HS-27A (cell line): ENCODE measurements at places on chromosomes 1 and 21.

- no peak for DNase-seq
Observed at GRCh38 chr1:20200966-20201365, 14.6 kb upstream of the PLA2G2C start.

- DNase-seq, result no peak
Observed at GRCh38 chr1:210582205-210582970, 253.7 kb downstream of the HHAT start.

DNA sequence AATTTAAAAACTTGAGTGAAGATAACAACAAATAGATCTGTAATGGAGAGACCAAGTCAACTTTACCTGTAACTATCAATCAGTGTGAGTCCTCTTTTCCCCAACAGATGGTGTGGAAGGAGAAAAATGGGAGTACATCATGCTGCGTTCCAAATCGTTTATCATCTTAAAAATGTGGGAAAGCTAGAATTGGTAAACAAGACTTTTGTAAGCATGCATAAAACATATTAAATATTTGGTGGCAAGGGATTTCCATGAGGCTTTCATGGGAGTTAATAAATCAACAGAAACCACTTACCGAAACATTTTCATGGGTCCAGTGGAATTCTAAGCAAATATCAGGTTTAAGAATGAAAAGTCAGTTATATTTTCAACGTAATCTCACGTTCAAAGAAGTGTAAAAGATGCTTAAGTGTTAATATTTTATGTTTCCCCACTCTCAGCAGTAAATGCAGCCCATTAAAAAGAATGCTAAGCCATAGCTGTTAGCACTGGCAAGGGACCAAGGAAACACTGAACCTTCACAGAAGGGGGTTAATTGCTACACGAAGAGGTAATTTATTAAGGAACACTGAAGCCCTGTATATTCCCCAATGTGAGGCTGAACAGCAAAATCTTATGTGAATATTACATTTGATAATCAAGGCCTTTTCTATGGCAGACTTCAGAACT is 117.0 kb downstream of the ZC3H11B start:
- no peak for DNase-seq

- DNase-seq, result no peak
Observed at GRCh38 chr1:234517110-234517802, 38.3 kb upstream of the TARBP1 start.

GRCh38 chr1:243465738-243466137 is 209.9 kb downstream of the SDCCAG8 start:
- no peak for DNase-seq

DNA sequence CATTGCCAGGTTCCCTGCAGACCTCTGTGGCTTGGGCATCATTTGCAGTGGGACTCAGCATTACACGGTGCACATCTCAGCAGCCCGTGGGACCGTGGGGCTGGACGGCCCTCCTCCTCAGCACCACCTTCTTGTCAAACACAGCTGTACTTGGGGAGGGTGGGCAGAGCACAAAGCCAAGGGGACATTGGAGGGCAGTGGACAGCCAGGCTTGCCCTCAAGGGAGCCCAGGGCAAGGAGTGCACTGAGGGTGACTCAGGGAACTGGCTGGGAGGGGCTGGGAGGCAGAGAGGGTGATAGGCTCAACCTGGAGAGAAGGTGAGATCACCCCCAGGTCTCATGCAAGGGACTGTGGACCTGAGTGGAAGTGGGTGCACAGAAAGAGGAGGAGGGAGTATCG is 3.4 kb downstream of the CAPN9 start:
- DNase-seq, result no peak

DNA sequence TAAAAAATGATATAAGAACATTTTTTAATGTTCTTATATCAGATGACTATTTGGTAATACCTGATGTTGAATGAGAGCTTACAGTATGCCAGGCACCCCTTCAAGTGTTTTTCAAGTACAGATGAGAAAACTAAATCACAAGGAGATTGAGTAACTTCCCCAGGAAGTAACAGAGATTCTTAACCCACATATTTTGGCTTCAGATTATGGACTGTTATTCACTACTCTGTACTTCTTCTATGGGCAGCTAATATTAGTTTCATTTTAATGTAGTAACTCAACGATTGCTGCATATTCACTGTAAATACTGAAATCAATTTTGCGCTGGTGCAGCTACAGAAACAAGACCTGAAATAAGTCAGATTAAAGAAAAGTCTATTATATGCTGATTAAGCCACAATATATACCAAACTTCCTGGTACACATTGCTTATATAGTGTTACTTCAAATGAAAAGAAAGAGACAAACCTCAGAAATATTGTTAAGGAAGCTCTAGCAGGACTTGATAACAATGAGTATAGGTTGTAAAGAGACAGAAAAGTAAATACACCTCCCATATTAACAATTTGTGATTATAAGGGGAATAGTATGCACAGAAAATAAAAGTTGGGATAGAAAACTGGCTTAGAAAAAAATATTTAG is 19.7 kb downstream of the DPYD start:
- DNase-seq, result no peak

DNA sequence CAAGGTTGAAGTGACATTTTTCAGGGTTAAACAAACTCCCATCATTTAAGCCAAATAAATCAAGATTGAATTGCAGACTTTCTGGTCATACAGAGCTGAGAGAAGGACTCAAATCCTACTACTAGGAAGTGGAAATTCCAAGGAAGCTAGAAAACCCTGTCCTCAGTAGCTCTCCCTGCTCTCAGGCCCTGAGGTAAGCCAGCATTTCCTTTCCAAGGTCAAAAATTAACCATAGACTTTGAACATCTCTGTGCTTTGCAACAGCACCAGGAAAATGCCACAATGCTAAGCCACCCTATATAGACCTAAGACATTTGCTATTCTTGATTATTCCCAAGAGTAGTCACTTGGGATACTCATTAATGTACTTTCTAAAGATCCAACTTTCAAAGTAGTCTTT is 45.1 kb downstream of the LUZP1 start:
- no peak for DNase-seq

- no peak for DNase-seq
Observed at GRCh38 chr1:69081668-69082067, 486.1 kb upstream of the LRRC7 start.

- no peak for DNase-seq
Observed at GRCh38 chr1:236395230-236395946, 1.3 kb downstream of the EDARADD start.

- no peak for DNase-seq
Observed at GRCh38 chr1:11923827-11924113, 2.5 kb downstream of the KIAA2013 start.

GRCh38 chr1:162861625-162862024 is 650 bp upstream of the CCDC190 start:
- DNase-seq, result no peak

GRCh38 chr1:223417444-223417843 is 24.2 kb downstream of the CCDC185 start:
- DNase-seq, result no peak

DNA sequence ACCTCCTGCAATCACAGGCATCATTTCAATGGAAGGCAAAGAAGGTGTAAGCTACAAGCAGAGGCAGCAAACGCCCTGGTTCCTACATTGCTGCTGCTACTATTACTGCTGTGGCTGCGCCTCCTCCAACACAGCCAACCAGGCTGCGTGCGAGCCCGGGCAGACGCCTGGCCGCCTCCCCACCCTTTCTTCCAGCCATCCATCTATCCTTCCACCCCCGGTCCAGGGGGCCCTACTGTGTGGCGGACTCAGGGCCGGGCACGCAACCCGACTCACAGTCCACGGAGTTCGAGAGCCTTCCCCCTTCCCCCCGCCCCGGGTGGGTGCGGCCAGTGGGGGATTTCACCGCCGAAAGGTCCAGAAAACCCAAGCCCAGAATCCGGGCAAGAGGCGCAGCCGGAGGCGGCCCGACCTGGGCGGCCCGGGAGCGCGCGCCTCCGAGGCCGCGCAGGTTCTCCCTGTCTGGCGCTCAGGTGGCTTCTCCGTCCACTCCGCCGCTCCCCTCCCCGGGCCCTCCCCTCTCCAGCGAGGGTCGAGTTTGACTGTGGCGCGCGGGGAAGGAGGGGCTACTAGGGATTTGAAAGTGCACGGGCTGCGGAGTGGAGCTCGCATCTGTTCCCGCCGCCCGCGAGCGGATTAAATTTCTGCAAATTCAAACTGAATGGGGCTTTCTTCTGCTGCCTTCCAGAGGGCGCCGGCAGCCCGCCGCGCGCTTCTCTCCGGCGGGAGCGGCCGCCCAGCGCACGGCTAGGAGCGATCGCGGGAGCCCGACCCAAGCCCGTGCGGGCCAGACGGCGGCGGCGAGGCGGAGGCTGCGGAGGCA is at the start of gene HUNK:
Gene HUNK (plus strand): TSS at position 569 of the 823 bp plus-strand sequence. CDS start 655 bp downstream, outside the sequence.
- DNase-seq, result no peak

DNA sequence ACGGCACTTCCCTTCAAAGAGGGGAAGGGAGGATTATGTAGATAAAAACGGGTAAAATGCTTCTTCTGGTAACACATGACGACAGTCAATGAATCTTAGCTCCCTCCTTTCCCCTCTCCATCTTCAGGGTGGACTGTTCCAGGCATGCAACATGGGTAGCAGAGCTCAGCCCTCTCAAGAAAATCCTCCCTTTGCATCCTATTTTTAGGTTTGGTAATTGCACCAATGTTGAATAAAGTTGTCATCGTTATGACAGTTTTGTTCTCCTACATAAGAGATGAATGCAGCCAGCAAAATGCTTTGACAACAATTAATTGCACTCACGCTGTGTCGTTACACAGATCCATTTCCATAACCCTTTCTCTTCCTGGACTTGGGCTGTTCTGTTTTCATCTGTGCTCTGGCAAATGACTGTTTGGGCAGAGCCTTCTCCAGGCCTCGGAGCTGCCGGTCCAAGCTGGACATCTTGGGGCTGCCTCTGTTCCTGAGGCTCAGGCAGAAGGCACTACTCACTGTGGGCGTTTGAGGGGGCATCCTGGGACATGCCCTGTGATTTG is 127.6 kb downstream of the CNIH3 start:
- no peak for DNase-seq

DNA sequence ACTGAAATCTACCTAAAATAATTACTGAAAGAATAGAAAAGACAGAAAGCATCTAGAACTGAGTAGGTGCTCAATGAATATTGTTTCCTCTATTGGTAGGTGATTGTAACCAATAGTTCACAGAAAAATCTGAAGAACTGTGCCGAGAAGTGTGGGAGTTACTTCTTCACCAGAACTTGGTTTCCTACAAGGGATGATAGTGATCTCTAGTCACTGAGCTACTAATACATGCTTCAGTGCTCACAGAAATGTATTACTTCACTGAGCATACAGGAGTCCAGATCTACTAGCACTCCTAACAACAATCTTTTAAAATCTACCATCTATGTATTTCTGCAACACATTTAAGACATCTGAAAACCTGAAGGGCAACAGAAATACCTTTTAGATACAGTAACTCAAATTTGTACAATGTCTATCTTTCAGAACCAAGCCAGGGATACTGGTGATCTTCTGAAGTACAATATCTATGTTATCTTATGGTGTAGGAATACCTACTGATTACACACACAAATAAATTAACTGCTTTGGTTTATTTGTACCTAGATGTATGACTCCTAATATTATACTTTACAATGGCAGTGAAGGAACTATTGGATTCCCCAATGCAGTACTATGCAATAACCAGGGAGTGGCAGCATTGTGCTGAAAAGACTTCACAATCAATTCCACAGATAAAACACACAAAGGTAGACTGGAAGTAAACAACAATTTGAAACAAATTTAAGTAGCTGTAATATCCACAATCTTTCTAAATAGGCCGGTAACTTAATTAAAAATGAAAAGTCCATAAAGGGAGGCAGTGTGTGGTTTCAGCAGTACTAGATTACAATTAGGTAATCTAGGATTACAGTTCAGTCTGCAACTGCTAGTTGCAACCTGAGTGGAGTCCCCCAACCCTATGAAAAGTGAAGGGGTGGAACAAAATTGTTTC is 243.0 kb downstream of the SLC45A1 start:
- DNase-seq, result no peak

GRCh38 chr21:36388835-36389234 is 3.6 kb downstream of the CHAF1B start:
- no peak for DNase-seq

- DNase-seq, result no peak
Observed at GRCh38 chr1:151373196-151373595, 691 bp upstream of the SELENBP1 start.

DNA sequence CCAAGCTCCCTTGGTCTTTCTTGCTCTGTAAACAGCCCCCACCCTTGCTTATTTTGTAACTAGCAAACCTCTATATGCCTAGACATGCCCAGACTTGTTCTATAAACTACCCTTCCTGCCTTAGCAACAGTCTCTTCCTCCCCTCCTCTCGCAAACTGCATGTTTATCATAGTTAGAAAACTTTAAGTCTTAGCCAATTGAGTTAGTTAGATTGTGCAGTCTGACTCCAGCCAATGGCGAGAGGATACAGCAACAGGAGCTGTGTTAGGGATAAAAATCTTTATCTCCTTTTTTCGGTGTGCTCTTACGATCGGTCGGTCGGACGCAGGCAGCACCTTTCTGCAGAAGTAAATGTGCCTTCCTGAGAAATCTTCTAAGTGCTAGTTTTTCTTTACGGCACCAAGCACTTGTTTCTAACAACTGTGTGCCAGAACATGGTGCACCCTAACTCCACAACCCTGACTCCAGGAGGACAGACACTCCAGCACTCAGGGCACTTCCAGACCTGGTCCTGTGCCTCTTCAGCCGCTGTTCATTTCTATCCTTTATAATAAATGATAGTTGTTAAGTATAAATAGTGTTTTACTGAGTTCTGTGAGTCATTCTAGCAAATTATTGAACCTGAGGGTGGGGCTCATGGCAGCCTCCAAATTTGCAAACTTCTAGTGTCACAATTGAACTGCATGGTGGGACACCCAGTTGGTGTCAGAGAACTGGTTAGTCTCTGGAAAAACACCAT is 25.7 kb upstream of the GNG4 start:
- no peak for DNase-seq

- no peak for DNase-seq
Observed at GRCh38 chr1:43285269-43285990, at the start of gene C1orf210. TSS of gene C1orf210 (minus strand) at chr1:43285581. CDS start at chr1:43283270, 2,311 bp downstream.

- no peak for DNase-seq
Observed at GRCh38 chr21:40386294-40386911, 460.6 kb downstream of the DSCAM start.

- DNase-seq, result no peak
Observed at GRCh38 chr1:245829194-245829593, 674.4 kb downstream of the KIF26B start.

GRCh38 chr21:44043613-44044012 is 31.5 kb downstream of the TRAPPC10 start:
- no peak for DNase-seq
